ENCODE measurements at places on chromosomes 1 and 21.

- no peak for DNase-seq
Measured at GRCh38 chr1:201783058-201783457, 45.9 kb upstream of the IPO9 start.

GRCh38 chr1:1020415-1021009 lies 592 bp downstream of the AGRN start:
- no peak for DNase-seq

DNA sequence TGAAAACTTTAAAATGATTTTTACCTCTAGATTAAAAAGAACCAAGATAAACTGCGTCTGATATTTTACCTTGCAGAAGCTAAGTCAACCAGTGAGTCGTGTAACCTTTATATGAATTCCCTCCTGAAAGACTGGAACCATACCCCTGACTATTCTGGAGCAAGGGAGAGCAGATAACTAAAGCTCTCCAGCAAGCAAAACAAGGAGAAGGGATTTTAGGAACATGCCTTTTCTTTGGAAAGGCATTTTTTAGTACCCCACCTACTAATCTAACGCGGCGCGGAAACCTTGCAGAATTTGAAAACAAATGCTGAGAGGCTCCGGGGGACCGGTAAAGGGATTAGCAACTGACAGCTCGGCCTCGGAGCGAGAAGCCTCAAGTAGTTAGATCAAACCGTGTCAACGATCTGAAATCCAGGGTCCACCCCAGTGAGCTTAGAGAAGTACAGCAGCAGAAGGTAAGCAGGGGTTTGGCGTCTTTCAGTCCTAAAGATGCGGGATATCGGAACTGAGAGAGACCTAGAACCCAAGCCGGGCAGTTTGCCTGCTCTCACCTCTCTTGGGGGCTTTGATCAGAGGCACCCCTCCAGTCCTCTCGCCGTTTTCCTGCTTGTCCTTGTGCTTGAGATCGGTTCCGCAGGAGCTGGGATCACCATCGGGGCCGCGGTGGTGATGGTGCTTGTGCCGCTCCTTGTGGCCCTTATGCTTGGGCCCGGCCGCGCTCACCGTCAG lies 954 bp downstream of the RSBN1 start:
- peak; percentile 9 for DNase-seq

GRCh38 chr1:109804660-109805059 lies 40.9 kb upstream of the EPS8L3 start:
- no peak for DNase-seq
